ENCODE measurements at places on chromosomes 3 and 15.

- DNase-seq: no peak
Observed at GRCh38 chr3:122665226-122665786, 15.3 kb upstream of the PARP14 start.

DNA sequence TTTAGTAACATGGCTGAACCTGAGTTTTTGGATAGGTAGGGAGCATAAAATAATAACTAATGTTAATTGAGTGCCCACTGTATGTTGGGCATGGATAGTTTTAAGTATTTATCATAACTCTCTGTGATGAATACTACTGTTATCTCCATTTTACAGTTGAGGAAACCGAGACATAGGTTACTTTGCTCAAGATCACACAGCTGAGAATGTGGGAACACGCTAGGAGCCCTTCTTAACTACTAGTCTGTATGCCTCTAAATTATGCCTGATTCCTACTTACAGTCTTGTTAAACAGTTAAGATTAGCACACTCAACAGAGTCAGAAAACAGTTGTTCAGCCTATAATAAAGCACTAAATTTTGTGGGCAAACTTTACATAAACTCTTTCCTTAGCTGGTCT is 2.0 kb upstream of the SIAH2 start:
- DNase-seq: no peak

- no peak for DNase-seq
Observed at GRCh38 chr3:61356685-61357084, 105.4 kb upstream of the FHIT start.

DNA sequence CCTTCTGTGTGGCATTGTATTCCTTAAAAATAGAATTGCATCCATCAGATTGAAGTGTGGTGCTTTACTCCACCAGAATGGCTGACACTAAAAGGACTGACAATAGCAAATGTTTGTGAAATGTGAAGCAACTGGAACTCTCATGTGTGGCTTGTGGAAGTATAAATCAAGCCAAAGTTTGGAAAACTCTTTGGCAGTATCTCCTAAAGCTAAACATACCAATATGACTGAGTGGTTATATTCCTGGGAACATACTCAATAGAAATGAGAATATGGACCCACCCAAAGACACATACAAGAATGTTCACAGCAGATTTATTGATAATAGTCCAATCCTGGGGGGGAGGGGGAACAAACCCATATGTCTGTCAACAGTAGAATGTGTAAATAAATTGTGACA is 87.1 kb downstream of the RARB start:
- DNase-seq: no peak

DNA sequence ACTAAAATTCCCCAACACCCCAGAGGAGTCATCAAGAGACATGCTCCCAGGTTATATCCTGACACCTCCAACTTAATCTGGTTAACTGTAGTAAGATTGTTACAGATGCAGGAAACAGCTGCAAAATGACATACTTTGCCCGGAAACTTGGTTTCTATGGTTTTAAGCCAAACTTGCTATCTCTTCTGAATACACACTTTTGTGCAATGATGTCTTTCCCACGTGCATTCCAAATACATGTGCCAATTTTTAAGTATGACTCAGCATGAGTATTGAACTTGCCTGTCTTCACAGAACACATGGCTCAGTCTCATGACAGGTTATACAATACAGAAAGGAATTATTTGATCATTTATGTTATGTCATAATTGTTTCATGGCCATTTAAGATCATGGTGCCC is 207.0 kb upstream of the DCBLD2 start:
- DNase-seq: no peak

DNA sequence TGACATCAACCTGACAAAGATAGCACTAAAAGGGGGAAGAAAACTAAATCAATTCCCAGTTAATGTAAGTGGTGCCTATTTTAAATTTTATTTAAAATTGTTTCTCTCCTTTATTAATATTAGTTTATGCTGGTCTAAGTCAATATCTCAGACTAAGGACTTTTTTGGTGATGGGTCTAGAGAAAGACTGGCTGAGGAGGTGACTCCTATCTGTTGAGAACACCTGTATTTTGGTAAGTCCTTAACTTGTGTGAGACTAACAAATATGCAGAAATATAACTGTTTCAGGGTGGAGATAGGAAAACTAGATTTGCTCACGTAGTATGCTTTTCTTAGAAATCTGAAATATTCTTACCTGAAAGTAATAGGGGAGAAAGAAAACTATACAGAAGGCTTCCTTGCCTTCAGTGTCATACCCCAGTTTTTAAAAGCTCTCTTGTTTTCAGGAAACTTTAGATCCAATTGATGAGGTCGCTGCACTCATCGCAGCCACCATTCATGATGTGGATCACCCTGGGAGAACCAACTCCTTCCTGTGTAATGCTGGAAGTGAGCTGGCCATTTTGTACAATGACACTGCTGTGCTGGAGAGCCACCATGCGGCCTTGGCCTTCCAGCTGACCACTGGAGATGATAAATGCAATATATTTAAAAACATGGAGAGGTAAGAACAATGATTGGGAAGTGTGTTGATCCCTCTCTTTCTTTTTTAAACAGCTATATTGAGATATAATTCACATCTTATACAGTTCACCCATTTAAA is 138.9 kb downstream of the PDE8A start:
- peak; percentile 33 for DNase-seq

- no peak for DNase-seq
Observed at GRCh38 chr3:45779746-45780735, 16.3 kb downstream of the SLC6A20 start.

DNA sequence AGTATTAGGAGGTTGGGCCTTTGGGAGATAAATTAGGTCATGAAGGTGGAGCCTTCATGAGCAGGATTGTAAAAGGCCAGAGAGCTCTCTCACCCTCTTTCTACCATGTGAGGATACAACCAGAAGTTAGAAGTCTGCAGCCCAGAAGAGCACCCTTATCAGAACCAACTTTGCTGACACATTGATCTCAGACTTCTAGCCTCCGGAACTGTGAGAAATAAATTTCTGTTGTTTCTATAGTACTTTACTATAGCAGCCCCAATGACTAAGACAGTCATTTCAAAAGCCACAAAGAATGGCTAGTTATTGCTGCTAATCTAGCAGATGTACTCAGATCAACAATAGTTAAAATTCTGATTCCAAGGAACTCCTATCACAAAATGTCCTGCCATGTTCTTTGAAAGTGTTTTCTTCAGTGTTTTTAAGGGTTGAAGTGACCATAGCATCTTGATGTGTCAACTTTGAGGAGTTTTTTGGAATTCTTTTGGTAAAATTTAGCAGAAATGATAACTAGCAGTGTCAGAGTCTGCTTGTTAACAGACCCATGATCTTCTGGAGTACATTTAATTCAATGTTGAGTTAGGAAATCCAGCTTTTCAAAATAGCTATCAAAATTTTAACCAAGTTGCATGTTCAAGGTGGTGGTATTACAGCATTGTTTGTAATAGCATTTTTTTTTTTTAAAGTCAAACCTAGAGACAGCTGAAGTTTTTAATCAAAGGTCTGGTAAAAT is 10.3 kb downstream of the DZIP3 start:
- DNase-seq: no peak

DNA sequence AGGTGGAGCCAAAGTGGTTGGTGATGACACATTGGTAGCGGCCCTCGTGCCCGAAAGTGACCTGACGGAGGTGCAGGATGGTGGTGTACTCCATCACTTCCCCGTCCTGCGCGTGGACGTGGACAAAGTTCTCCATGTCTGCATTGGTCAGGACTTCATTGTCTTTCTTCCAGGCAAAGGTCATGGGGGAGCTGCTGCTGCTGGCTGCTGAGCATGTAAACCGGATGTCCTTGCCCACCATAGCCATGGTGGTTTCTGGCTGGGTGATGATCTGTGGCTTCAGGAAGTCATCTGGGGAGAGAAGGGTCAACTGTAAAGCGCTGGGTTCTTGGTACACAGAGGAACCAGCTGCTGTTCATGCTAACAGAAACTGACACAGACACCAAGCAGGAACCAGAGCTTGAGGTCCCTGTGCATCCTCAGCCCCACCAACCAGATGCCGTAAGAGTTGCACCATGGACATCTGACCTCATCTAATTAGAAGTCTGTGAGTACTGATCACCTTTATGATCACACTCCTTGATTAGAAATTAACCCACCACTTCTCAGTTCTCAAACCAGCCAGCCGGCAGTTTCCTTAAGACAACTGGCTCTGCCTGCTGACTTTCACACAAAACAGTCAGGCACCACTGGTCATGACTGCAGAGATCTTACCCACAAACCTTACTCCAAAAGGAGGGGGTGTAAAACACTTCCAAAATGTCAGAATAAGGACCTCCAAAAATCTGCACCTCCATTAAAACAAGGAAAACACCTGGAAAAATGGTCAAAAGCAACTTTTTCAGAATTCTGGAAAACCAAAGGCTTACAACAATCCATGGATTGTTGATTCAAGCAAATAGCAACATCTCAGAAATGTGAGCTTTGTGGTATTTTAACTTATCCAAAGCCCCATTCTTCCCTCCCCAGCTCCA is 114.6 kb downstream of the LRIG1 start:
- no peak for DNase-seq

DNA sequence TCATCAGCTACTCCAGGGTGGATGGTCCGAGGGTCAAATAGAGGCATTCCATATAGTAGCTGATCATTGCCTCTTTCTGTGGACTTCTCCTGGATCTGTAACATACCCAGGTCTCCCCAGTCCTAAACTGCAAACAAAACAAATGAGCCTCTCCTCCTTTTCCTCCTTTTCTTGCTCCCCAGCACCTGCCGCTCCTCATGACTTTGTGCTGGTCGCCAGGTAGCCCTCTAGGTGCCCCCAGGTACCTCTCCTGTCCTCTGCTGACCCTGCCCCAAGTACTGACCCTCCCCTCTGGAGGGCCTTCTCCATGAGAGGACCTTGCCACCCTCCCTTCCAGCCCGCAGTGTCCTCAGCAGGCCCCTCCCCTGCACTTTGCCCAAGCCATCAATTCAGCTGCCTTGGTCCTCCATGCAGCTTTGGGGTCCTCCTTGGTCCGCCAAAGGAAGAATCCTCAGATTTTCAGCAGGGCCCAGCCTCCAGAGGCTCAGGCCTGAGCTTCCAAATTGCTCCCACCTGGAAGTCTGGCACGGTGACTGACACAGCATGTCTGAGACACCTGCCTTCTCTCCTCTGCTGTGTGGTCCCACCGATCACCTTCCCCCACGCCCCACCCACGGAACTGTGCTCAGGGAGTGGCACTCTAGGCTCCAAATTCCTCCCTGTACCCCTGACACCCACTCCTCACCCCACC is 111.0 kb downstream of the LRRK1 start:
- no peak for DNase-seq

DNA sequence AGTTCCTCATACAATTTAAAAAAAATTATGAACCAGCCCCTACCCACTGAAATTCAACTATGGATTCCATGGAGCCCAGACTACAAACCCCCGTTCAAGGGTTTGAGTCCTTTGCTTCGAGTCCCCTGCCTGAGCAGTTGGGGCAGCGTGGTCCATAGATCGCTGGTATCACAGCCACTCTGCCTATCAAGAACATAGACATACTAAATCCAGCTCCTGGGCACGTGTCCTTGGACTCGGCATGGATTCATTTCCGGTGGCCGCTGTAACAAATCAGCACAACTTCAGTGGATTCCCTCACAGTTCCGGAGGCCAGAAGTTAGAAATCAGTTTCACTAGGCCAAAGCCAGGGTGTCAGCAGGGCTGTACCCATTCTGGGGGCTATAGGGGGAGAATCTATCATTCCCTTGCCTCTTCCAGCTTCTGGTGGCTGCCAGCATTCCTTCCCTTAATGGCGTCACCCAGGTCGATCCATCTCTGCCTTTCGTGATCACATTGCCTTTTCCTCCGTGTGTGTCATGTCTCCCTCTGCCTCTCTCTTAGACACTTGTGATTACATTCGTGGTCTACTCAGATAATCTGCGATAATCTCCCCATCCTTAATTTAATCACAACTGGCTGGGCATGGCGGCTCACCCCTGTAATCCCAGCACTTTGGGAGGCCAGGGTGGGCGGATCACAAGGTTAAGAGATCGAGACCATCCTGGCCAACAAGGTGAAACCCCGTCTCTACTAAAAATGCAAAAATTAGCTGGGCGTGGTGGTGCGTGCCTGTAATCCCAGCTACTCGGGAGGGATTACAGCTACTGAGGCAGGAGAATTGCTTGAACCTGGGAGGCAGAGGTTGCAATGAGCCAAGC is 4.6 kb upstream of the TMEM44 start:
- DNase-seq: no peak

GRCh38 chr3:114496466-114496865 is 202.6 kb downstream of the TIGIT start:
- no peak for DNase-seq

GRCh38 chr15:68650901-68651709 is 72.3 kb downstream of the CORO2B start:
- DNase-seq: no peak

DNA sequence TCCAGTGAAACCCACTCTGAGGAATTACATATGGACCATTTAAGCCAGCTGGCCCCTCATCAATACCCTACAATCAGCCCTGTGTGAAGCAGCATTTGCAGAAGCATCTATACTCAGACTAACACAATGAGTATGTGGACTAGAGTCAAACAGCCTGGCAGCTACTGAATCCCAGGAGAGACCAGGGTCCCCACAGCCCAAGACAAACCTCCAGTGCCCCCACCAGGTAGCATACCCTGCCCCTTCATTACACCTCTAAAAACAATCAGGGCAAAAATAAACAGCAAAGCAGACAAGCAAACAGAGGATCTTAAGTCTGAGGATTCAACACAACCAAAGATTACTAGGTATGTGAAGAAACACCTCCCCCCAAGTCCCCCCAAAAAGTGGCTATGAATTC is 157.4 kb downstream of the LEKR1 start:
- DNase-seq: no peak

GRCh38 chr3:38488949-38489348 is 7.2 kb upstream of the EXOG start:
- no peak for DNase-seq

DNA sequence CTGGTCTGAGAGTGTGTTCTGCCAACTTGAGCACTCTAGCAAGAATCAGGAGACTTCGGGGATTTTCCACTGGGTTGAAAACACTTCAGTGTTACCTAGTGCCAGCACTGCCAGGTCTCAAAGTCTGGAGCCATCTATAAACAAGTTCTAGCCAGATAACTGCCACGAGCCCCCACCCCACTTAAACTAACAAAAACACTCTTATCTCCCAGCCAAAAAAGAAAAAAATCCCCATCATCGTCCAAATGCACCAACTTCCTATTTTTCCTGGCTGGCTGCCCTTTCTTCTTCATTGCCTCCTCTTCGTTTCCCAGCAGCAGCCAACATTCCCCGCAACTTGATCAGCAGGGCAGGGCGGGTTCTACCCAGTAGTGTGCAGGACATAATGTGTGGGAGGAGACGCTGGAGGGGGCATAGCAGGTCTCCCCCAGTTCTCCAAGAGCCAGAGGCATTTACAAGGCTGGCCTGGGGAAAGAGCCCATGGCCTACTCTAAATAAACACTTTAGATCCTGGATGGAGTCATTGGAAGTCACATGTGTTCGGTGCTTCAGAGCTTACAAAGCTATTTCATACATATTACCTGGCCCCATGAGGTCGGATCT is 29.5 kb downstream of the C2CD4B start:
- DNase-seq: no peak

GRCh38 chr15:37691911-37692310 is 242.5 kb upstream of the TMCO5A start:
- DNase-seq: no peak

DNA sequence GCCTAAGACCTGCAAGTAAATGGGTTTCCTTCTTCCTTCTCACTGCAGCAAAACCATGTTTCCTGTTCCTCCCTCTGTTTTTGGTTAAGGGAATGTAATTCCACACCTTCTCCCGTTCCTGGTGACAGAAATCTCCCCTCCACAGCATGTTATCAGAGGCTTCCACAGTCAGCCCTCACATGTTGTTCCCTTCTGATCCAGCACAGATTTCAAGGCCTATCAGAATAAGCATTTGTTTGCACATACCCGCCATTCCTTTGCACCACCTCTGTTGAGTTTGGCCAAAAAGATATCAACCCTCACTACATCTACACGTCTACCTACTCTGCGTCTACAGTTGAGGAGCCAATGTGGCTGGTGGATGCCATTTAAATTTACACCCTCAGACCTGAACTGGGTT is 113.9 kb upstream of the GRM7 start:
- DNase-seq: no peak
